Fibroblast of upper back skin (primary cell): ENCODE measurements at places on chromosomes 16 and 17.
A peak's percentile ranks its signal among the peaks of the same experiment; 100 is the strongest.

DNA sequence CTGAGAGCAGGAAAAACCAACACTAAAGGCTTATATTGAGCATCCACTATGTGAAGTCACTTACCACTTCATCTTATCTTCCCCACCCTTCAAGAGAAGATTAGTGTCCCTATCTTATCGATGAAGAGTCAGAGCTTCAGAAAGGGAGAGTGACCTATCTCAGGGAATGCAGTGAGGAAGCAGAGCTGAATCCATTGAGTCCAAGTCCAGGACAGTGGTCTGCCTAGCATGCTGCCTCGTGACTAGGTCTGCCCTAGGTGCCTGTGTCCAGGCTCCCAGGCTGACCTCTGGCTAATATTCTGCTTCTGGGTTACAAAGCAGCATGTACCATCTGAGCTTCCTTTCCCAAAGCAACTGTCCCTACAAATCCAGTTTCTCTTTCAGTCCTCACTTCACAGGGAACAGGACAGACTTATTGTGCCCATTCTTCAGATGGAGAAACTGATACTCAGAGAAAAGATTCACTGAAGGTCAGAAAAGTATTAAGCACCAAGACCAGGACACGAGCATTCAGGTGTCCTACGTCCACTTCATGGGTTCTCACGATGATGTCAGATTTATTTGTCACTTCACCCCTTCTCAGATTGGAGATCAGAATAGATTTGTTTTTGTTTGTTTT lies 13.3 kb upstream of the FZD2 start:
- no peak for DNase-seq

DNA sequence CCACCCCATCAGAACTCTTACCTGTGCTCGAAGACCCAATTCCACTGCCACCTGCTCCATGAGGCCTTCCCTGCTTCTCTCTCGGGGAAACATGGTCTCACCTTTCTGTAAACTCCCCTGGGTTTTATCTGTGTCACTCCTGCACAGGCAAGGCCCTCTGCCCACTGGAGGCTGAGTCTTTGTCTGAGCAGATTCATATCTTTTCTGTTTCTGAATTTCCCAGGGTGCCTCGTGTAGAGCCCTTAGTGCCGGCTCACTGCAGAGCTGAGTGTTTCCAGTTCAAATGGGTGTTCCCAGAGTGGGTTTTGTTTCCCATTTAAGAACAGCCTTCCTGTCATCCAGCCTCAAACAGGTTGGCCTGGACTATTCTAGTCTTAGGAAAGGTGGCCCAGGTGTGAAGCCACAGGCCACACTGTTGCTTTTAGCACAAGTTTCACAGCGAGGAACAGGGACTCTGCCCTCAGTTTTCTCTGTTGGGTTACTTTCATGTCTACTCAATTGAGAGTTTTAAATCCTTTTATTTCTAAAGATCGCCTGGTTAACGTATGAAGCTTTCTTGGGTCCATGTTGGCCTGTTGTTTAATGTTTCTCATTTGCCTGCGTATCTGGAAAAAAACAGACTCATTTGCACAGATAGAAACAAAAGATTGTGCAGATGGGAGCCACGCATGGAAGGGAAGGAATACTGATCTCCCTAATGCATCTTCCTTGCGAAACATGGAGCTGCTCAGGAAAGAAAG lies 228.7 kb downstream of the MSI2 start:
- no peak for DNase-seq

DNA sequence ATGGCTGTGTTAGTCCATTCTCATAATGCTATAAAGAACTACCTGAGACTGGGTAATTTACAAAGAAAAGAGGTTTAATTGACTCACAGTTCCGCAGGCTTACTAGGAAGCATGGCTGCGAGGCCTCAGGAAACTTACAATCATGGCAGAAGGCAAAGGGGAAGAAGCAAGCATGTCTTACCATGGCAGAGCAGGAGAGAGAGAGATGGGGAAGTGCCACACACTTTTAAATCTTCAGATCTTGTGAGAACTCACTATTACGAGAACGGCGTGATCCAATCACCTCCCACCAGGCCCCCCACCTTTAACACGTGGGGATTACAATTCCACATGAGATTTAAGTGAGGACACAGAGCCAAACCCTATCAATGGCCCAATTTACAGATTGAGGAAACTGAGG lies 96.5 kb downstream of the SDK2 start:
- no peak for DNase-seq

GRCh38 chr16:21614896-21615295 lies 15.5 kb downstream of the METTL9 start:
- no peak for DNase-seq

DNA sequence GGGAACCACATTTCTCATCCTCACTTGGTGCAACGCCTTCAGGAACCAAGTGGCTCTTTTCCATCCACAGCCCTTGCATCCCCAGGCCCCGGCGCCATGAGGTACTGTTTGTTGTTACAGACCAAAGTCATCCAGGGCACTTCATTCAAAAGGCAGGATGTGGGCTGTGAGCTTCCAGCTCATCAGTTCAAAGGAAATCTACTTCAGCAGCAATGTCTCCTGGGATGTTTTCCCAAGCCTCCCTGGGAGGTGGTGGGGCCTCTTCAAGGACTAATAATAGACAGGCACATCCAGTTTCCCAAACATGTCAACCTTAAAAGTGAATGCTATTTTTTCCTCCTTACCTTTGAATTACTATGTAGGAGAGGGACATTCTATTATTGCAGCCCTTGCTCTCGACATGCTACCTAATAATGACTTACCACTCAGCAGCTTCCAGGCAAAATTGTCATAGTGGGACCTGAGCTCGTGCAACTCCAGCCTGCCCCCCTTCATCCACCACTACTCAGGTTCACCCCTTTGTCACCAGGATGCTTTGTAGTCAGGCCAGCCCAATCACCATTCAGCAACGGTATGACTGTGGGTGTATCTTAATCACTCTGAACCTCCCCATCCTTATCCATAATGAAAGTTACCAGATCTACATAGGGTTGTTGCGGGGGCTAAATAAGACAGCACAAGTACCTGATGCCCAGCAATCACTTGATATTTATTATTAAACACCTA lies 1.7 kb upstream of the PRKCB start:
- no peak for DNase-seq

DNA sequence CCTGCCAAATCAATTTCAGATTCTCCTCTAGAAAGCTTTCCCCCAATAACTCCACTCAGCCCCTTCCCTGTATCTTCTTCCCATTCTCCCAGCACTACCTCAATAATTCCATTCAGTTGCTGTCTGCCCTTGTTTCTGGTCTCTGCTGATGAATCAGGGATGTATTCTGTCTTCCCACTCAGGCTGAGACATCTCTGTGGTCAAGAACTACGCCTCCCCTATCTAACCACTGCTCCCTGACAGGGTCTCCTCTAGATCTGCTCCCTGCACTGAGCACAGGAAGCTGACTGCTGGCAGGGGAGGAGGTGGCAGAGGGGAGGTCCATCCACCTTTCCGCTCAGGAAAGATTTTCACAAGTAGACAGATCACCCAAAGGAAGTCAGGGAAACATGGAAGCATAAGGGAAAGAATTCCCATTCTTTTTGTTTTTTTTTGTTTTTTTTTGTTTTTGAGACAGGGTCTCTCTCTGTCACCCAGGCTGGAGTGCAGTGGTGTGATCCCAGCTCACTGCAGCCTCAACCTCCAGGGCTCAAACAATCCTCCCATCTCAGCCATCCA lies 16.9 kb upstream of the SP2 start:
- peak; percentile 73 for DNase-seq

GRCh38 chr17:39599665-39600231 lies 8.0 kb downstream of the NEUROD2 start:
- no peak for DNase-seq

DNA sequence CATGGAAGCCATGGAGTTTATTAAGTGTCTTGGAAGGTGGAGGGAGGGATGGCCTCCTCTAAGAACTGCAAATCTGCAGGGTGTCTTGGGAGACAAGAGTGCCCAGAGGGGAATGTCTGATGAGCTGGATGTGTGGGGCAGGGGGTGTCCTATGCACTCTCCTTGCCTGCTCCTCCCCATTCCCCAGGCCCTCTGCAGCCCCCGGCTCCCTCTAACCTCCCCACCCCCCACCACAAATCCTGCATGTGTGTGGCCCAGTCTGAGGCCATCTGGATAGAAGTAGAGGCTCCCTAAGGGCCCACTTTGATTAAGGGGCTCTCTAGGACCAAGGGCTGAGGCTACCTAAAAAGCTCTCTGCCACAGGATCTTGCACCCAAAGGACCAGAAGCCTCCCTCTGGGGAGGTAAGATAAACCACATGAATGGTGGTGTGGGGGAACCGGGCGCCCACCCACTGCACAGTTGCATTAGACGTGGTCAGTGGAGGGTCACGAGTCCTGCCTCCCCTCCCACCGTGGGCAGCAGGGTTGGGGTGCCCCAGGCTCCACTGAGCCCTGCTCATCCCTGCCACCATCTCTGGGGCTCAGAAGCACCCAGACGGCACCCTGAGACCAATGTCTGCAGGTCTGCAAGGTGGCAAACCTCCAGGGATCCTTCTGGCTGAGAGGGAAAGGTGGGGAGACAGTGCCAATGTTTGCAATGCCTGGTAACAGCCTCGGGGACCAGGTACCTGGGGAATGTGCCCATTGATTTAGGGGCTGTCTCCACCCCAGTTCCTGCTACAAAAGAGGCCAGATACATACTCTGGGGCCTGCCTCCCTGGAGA lies 618 bp downstream of the AANAT start:
- DNase-seq = no peak

GRCh38 chr16:67163164-67163998 lies 1.2 kb upstream of the HSF4 start:
- DNase-seq = no peak

- DNase-seq = no peak
Measured at GRCh38 chr16:74792225-74792624, 17.6 kb upstream of the FA2H start.

DNA sequence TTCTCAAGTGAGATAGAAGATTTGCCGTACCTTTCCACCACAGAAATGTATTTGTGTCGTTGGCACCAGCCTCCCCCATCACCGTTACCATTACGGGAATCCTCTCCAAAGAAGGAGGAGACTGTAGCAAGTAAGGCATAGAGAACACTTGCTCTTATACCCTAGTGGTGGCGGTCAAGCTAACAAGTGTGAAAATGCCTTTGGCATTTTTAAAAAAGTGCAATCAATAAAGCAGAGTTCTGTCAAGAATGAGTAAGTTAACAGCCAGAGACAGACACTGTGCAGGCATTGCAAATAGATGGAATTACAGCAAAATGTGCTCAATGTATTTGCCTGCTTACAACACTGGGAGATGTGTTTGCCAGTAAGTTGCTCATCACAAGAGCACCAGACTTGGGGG lies 7.7 kb downstream of the MSL1 start:
- DNase-seq = no peak

DNA sequence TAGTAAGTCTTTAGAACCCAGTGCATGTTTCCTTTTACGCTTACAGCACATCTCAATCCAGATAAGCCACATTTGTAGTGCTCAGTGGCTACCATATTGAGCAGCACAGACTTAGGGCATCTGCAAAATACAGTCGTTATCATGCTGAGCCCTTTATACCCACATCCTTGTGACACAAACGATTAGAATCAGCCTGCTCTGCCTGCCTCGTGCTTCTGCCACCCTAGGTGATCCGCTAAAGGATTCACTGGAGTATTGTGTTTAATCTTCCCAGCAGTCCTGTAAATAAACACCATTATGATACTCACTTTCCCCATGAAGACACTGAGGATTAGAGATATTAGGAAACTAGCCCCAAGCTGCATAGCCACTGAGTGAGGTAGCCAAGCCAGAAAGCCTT lies 51.3 kb upstream of the FA2H start:
- no peak for DNase-seq

DNA sequence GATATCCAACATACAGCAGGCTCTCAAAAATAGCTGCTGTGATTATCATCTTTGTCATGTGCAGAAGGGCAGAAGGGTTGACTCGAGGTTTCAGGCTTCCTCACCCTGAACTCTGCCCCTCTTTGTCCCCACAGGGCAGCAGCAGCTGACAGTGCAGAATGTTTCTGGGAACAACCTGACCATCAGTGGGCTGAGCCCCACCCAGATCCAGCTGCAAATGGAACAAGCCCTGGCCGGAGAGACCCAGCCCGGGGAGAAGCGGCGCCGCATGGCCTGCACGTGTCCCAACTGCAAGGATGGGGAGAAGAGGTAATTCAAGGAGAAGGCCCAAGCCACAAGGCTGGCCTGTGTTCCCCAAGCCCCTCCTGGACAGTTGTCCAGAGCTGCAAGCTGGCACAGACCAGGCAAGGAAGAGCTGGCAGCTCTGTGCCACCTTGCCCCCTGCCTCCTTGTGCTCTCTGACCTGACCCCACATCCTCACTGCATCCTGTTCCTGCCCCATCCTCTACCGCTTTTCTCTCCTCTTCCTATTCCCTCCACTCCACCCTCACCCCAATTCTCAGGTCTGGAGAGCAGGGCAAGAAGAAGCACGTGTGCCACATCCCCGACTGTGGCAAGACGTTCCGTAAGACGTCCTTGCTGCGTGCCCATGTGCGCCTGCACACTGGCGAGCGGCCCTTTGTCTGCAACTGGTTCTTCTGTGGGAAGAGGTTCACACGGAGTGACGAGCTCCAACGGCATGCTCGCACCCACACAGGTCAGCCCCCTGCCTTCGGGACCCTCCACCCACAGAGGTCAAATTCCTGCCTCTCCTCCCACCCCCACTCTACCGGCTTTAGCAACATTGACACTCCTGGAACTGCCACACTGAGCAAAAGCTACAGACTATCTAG lies 16.3 kb upstream of the PNPO start:
- DNase-seq = no peak

DNA sequence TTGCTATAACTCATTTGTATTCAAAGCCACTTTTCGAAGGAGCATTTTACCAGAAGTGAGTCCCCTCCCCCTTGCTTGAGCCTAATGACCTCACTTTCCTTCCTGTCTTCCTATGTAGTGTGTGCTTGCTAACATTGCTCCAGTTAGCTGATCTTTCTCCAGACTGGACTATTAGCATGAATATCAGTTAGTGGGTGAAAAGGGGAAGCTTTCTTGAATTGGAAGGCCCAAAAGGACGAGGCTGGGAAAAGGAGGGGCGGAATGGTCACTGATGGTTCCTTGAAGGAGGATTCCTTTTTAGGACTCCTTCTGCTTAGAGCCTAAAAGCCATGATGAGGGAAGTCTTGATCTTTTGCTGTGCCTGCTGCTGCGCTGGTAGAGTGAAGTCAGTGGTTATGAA lies 11.9 kb downstream of the MAP3K3 start:
- peak; percentile 19 for DNase-seq

- DNase-seq = no peak
Measured at GRCh38 chr16:20647736-20648135, 49.7 kb downstream of the ACSM1 start.

- no peak for DNase-seq
Measured at GRCh38 chr17:81867991-81868673, 3.0 kb downstream of the ARHGDIA start.

GRCh38 chr17:77099997-77100396 lies 40.8 kb upstream of the SEC14L1 start:
- DNase-seq = no peak

DNA sequence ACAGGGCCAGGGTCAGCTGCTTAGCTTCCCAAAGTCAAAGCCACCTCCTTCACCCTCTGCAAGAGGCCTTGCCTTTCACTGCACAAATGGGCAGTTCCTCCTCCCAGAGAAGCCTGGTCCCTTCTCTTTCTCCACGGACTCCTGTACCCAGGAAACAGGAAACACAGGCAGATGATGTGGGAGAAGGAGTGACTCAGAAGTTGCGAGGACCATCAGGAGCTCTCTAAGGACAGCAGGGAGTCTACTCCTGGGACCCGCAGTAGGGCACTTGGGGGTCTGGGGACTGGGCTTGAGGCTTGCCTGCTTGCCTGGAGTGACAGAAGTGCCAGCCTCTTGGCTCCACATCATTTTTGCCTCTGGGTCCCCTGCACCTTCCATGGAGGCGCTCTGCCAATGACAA lies 47.4 kb upstream of the KSR1 start:
- DNase-seq = peak; percentile 28

- DNase-seq = no peak
Measured at GRCh38 chr17:45052052-45052772, 780 bp upstream of the DCAKD start.
